ENCODE measurements at places on chromosomes 4 and X.

DNA sequence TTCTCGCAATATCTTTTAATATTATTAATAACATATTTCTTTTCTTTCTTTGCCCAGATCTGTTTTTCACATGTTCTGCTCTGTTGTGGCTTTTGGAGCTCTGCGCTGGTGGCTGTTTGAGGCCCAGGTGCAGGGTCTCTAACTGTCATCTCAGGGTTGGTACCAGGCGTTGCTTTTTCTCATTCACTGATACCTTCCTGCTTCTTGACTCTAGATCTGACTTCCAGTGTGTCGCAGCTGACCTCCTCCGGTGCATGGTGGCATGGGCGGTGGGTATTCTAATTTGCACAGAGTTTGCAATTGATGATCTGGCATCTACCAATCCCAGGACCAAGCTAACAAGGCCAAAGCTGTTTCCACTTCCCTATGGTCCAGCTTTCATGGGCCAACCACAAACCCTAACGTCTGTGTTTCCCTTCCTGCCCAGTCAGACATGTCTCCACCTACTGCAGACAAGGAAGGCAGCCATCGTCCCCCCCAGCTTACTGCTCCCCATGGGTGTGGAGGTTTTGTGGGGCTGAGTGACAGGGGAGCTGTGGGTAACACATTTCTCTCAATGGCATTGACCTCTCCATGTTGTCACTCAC lies 25.2 kb downstream of the LETM1 start:
- no peak for DNase-seq

- no peak for DNase-seq
Measured at GRCh38 chrX:68930542-68931317, 101.9 kb downstream of the EFNB1 start.

- DNase-seq: no peak
Measured at GRCh38 chr4:15832523-15833451, 54.7 kb downstream of the CD38 start.

- DNase-seq: no peak
Measured at GRCh38 chrX:107107459-107107858, 11.2 kb downstream of the RBM41 start.

DNA sequence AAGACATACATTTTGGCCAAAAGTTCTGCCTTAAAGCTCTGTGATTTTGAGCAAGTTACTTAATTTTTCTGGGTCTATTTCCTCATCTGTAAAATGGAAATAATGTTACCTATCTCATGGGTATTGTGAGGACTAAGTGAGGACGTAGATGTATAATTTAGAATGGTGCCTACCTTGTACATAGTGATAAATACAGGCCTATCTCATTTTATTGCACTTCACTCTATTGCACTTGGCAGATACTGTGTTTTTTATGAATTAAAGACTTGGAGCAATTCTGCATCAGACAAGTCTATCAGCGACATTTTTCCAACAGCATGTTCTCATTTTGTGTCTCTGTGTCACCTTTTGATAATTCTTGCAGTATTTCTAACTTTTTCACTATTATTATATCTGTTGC lies 50.9 kb upstream of the RAB9B start:
- DNase-seq: no peak

DNA sequence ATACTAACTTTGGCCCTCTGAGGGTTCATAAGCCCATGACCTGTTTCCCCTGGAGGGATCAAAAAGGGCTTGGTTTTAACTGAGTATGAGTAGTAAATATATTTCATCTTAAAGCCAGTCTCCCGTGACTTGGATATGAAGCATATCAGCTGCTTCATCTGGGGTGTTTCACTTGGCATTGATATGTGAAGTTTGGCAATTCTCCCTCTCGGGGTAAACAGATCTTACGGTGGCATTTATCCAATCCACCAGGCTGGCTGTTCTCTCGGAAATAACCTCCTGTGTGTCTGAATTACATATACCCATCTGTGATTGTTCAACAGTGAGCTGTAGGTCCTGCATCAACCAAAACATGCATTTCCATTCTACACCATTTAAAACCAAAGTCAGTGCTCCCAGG lies 130.7 kb downstream of the ADAM29 start:
- no peak for DNase-seq

DNA sequence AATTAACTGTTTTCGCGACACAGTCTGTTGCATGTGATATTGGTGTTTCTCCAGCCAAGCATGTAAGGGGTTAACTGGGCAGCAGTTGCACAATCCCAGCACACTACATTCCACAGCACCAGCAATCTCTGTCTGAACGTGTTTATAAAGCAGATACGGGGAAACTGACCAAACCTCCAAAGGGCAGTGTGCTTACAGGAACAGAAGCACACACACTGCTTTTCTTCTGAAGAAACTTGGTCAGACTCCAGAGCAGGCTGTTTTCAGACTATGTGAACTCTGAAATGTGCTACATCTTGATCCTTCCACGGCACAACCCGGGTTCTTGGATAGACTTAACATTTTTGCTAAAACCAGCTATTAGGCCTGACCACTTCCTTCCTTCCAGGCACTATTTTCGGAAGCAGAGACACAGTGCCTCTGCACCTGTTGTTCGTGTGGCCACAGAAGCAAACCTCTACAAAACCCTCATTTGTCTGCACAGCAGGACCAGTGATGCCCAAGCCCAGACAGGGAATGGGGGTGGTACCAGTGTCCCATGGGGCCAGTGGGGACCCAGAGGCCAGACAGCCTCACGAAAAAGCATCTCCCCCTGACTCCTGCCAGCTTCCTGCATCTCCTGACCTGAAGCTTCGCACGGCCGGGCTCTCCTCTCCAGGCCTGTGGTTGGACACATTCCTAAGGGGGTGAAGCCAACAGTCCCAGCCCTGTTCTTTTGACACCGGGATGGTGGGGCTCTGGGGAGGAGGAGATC lies 90.1 kb downstream of the IRF2 start:
- DNase-seq: no peak

DNA sequence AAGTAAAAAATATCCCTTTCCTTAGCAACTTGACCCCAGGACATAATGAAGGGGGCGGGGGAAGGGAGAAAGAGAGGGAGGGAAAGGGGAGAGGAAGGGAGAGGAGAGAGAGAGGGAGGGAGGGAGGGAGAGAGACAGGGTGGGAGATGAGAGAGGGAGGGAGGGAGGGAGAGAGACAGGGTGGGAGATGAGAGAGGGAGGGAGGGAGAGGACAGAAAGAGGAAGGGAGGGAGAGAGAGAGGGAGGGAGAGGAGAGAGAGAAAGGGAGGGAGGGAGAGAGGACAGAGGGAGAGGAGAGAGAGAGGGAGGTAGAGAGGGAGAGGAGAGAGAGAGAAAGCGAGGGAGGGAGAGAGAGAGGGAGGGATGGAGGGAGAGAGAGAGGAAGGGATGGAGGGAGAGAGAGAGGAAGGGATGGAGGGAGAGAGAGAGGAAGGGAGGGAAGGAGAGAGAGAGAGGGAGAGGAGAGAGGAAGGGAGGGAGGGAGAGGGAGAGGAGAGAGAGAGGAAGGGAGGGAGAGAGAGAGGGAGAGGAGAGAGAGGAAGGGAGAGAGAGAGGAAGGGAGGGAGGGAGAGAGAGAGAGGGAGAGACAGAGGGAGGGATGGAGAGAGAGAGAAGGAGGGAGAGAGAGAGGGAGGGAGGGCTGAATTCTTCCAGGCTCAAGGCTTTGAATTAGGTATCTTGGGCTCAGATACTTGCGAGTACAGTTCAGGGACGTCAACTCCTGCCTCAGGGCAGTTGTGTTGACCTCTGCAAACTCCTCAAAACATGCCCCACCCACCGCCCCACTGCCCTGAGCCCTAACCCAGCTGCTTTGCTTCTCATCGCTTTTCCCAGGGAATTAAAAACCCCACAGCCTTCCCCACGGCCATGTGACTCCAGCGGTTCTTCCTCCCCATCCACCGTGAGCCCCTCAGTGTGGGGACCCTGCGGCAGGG lies 40.0 kb upstream of the ADRA2C start:
- DNase-seq: no peak

DNA sequence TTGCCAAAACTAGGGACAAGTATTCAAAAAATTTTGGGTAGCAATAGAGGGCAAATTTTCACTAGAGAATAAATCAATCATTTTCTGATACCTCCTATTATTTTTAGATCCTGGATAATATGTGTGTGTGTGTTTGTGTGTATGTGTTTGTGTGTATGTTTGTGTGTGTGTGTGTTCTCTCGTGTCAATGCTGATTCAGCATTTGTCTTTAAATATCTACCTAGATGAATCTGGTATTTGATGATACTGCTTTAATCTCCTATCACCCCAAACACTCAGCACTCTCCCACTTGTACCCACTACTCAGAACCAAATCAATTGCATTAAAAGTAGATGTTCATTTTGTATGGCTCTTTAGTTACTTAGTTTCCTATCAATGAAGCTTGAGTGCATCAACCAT lies 101.3 kb upstream of the NPFFR2 start:
- DNase-seq: no peak

- DNase-seq: no peak
Measured at GRCh38 chrX:110491846-110492620, 133.4 kb downstream of the RTL9 start.

DNA sequence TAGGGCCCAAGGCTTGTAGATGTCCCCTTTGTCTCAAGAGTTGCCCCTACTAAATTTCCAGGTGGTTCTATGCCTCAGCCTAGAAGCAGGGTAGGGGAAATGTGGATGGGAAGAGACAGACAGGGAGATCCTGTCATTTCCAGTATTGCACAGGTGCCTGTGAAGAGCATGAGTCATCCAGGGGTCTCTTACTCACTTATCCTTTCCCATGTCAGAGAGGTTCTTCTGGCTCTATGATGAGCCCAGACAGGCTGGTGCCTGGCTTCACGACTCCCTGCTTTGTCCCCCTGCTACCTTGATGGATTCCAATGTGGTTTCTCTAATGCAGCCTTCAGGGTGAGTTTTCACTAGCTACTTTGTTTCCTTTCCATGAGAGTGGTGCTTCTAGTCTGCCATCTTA lies 35.2 kb upstream of the DDX60 start:
- DNase-seq: no peak

GRCh38 chr4:6804082-6804752 lies 21.7 kb downstream of the KIAA0232 start:
- DNase-seq: no peak

DNA sequence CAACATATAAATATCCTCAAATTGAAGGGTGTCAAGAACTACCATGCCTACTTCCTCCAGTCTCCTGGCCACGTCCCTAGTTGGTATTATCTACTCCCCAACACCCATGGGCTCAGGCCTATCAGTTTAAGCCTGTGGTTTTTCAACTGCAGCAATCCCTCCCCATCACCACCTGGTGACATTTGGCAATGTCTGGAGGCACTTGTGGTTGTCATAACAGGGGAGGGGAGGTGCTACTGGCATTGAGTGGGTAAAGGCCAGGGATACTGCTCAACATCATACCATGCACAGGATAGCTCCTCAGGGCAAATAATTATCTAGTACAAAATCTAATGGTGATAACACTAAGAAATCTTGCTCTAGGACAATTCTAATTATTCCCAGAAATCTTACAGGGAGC lies 95.3 kb downstream of the COMMD8 start:
- no peak for DNase-seq
